ENCODE measurements at places on chromosomes 2 and 18.
A peak's percentile ranks its signal among the peaks of the same experiment; 100 is the strongest.

DNA sequence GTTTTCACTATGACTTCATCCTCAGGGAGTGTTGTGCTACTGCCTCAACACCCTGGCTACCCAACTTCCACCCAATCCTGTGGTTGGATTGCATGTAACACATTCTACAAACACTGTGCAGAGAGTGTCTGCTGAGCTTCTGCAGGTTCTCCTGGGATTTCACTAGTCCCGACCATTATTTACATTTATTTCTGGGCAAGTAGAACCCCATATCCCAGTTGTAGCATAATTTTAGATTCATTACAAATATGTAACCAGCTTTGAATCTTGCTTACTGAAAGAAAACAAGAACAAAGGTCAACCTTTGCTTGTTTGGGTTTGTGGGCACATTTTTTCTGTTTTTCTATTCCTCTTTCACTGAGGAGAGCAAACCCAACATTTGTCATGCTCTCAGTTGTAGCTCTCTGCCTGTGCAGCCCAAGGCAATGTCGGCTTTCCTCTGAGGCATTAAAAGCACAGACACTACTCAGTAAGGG lies 2036.1 kb upstream of the LRRTM1 start:
- no peak for DNase-seq

DNA sequence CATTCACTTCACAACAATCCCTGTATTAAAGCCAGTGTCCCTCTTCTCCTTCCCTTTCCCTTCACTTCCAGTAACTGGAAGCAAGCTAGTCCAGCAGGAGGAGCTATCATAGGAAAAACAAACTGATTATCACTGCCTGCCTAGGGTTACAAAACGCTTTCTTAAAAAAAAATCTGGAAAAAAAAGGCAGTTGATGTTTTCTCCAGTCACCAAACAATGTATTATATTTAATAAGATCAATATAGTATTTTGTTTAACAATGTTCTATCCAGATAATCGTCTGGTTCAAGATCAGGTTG lies 78.8 kb upstream of the ITGB6 start:
- DNase-seq: peak; percentile 48

GRCh38 chr2:174120346-174120745 lies 128.0 kb downstream of the OLA1 start:
- DNase-seq: peak; percentile 56

DNA sequence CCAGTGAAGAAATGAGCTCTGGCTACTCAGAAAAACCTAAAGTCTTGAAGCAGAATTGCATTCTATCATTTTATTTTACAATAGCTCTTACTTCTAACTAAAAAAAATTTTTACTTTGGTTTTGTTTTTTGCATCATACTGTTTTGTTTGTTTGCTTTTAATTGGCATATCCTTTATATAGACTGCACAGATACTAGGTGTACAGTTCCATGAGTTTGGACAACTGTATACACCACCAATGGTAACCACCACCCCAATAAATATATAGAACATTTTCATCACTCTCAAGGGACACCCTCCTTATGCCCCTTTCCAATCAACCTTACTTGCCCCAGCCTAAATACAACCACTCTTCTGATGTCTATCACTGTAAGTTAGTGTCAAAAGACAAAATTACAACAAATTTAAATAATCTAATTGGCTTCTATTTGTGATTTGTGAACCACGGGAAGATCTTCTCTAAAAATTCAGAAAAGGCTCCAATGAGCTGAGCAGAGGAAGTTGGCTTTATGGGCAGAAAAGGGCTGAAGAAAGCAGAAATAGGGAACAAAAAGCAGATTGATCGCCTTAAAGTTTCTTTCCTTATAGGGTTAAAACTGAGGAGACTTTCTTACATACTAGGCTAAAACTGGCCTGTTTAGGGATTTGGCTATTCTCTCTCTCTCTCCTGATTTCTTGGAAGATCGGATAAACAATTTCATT lies 22.2 kb upstream of the SOS1 start:
- no peak for DNase-seq

- DNase-seq: no peak
Measured at GRCh38 chr2:10161961-10162441, 39.5 kb downstream of the RRM2 start.

GRCh38 chr2:148279216-148279615 lies 258.3 kb downstream of the MBD5 start:
- DNase-seq: no peak

GRCh38 chr2:101725515-101726192 lies 28.1 kb downstream of the MAP4K4 start:
- DNase-seq: no peak

GRCh38 chr2:238895891-238896600 lies 48.2 kb downstream of the TWIST2 start:
- peak; percentile 99 for DNase-seq

DNA sequence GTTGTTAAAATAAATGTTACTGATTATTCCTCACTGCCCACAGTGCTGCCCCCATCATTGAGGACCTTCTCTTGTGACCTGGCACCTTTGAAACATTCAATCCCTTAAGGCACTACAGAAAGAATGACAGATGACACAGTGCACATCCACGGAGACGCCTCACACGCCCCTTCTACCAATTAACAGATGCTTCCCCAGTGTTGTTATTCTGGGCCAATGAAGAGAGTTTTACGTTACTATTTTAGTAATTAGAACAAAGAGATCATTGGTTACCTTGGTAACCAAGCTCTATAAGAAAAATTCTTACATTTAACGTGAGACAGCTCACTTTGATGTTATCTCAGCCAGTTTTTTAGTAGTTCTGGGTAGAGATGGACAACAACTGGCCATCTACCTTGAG lies 152.0 kb downstream of the ZNF236 start:
- DNase-seq: no peak

DNA sequence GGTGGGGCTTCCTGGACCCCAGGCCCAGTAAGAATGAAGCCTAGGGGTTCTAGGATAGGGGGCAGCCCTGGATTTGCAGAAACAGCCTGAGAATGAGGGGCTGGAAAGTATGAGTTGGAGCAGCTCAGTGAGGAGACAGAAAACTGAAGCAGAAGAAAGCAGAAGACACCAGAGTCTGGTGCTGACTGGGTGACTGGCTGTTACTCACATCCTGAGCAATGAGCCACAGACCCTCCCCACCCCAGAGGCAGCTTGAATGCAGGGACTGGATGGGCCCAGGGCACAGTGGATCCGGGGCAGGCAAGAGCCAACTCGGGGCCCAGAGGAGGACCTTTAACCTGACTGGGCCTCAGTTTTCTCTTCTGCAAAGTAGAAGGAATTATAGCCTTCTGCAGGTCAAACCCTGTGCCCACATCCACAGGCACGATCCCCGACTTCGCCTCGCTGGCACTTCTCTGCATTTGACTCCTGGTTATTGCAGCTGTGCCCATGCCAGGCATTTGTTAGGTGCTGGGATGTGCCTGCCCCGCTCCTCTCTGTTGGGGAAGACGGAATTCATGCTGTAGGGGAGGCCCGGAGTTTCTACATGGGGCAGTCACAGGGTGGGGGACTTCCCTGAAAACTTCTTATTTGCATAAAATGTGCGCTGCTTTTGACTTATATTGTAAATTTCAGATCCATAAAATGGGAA lies 8.5 kb downstream of the STEAP3 start:
- DNase-seq: peak; percentile 62

DNA sequence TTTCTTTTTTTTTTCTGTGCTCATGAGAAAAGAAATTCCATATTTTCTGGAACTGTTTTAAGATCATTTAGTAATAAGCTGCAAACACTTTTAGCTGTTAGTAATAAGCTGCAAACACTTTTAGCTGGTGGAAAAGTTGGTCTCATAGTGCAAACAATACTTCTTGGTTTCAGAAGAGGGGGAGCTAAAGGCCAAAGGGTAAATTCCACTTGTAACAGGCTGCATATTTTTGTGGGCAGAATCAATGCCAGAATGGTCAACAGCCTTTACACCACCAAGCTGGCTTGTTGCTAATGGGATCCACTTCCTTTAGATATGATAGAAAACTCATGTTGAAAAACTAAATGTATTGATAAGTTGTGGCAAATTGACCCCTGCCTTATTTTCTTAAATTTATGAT lies 356.8 kb downstream of the NR4A2 start:
- DNase-seq: no peak

- DNase-seq: no peak
Measured at GRCh38 chr2:201833781-201834180, 27.4 kb downstream of the CDK15 start.

- no peak for DNase-seq
Measured at GRCh38 chr2:239040152-239040761, 192.4 kb downstream of the TWIST2 start.

GRCh38 chr18:2891526-2892431 lies 45.0 kb downstream of the EMILIN2 start:
- DNase-seq: no peak

DNA sequence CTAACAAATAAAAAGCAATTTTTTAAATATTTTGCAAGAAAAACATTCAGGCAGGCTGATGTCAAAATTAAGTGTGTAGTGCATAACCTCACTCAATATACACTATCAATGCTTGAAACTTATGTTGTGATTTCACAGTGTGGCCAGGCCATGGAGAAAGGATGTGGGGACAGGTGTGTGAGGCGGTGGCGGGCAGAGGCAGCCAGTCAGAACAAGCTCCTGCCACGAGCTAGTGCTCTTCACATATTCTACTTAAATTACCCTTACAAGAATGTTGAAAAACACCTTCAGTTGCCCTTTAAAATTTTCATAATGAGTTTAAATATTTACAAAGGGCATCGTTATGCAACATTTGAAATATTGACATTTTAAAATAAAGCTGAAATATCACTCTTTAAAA lies 43.2 kb downstream of the CYB5A start:
- DNase-seq: no peak

DNA sequence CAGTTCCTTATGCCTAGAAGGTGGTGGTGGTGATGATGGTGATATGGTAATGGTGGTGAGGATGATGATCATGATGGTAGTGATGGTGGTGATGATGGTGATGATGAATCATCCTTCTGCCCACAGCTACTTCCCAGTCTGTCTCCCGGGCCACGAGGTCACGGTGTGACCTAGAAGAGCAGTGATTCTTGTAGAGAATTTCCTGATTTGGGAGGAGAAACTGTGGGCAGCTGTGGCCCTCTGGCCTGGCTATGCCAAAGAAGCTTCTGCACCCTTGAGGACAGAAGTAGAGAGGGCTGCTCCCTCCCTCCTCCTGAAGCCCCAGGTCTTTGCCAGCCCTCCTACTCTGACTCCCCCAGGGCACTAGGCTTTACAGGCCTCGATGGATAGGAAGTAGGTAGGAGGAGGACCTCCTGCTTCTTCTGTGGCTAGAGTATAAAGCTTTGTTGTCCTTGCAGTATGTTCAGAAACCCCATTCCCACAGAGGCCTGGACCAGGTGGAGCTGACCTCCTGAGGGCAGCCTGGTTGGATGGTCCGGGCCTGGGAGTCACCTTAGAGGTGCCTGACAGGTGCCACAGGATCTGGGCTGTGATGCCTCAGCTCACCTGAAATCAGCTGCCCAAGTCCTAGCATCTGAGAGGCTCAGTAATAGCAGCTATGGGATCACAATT lies 57.9 kb upstream of the EPAS1 start:
- DNase-seq: peak; percentile 19

- DNase-seq: no peak
Measured at GRCh38 chr2:100653449-100654035, 90.7 kb downstream of the PDCL3 start.

DNA sequence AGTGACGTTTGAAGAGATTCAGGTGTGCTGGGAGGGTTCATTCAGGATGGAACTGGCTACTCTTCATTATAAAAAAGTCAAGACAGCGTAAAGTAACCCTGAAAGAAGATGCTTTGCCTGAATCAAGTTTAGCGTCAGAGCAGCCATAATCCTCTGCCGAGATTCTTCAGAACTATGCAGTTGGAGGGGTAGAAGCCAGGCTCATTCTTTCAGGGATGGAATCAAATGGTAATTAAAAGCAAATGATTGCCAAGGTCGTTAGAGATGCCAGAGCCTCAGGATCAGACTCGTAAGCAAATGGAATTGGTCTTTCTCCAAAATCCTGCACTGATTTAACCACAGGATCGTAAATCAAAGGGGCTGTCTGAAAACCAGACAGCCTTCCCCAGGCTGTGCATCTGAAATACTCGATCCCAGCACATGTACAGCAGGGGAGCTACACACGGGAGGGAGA lies 21.9 kb downstream of the APCDD1 start:
- peak; percentile 89 for DNase-seq

All from EH (cell line).